ENCODE measurements at places on chromosomes 11 and 22. TPM values are rescaled to one million over a fixed set of nuclear protein-coding genes. Genes with fewer than 3 reads are reported as not detected.

The NRIP3 gene
- 12.0 TPM for total RNA-seq

The PANX2 gene
- total RNA-seq: 0.75 TPM

The KRTAP5-9 gene
- not detected for total RNA-seq

The SLC25A45 gene
- 0.90 TPM for total RNA-seq

The KLHL35 gene
- 4.9 TPM for total RNA-seq

The TBX10 gene
- total RNA-seq: not detected

The MPEG1 gene
- not detected for total RNA-seq

The GNAZ gene
- total RNA-seq: 0.66 TPM

The IRAG1 gene
- total RNA-seq: 0.18 TPM

The MYEOV gene
- total RNA-seq: 1.5 TPM

The SCT gene
- not detected for total RNA-seq

The SCN2B gene
- total RNA-seq: not detected

The NARS2 gene
- 16.4 TPM for total RNA-seq

The MGAT3 gene
- 0.47 TPM for total RNA-seq

The DERL3 gene
- 0.63 TPM for total RNA-seq

The CYP2R1 gene
- 13.0 TPM for total RNA-seq

The NAALAD2 gene
- under 0.01 TPM for total RNA-seq

The KDM4E gene
- not detected for total RNA-seq

The CLDN5 gene
- total RNA-seq: 857 TPM

The ABTB2 gene
- total RNA-seq: 3.7 TPM

The ESRRA gene
- total RNA-seq: 45.5 TPM

The RAC2 gene
- total RNA-seq: 20.8 TPM

The OR8A1 gene
- not detected for total RNA-seq

The VPREB1 gene
- total RNA-seq: not detected
